Pons (tissue), 1 donor: ENCODE measurements at places on chromosomes 7 and 10.

DNA sequence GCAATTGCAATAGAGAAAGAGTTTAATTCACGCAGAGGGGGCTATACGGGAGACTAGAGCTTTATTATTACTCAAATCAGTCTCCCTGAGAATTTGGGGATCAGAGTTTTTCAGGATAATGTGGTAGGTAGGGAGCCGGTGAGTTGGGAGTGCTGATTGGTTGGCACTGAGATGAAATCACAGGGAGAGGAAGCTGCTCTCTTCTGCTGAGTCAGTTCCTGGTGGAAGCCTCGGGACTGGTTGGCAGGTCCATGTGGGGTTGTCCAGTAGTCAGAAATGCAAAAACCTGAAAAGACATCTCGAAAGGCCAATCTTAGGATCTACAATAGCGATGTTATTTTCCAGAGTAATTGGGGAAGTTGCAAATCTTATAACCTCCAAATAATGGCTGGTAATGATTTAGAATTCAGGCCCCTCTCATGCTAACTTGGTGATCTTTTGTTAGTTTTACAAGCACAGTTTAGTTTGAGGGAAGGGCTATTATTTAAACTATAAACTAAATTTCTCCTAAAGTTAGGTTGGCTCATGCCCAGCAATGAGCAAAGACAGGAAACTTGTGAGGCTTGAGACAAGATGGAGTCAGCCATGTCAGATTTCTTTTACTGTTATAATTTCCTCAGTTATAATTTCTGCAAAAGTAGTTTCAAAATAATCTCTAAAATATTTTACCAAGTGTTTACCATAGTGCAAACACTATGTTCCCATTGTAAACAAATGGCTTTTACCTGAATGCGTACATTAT, 39.4 kb upstream of the SLC25A13 start:
- DNase-seq, result no peak

- DNase-seq, result peak; percentile 70
Observed at GRCh38 chr7:43513251-43513650, 69.7 kb upstream of the STK17A start.

- DNase-seq, result peak; percentile 29
Observed at GRCh38 chr10:69375307-69376151, 41.2 kb downstream of the TACR2 start.

DNA sequence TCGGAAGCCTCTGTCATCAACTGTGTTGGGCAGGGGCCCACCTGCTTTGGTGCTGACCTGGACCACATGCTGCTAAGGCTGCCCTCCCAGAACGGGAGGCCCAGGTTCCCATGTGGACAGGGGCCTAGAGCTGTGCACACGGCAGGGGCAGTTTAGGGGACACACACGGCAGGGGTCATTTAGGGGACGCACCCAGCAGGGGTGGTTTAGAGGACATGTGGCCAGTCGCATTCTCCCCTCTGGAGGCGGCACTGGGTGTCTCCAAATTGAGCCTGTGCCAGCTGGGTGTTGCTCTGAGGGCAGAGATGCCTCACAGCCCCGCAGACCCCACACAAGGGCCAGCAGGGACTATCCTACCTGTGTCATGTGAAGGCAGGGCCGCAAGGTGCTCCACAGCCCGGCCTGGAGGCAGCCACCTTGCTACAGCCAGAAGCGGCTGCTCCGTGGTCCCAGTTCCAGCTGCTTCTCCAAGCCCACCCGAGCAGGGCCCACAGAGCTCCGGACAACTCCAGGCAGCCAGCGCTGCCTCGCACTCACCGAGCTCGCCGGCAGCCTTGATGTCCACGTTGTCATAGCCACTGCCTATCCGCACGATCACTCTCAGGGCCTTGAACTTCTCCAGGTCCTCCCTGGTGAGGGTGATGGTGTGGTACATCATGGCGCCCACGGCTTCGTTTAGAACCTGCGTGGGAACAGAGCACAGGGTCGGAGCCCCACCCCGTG, 60.7 kb downstream of the ZRANB1 start:
- no peak for DNase-seq

DNA sequence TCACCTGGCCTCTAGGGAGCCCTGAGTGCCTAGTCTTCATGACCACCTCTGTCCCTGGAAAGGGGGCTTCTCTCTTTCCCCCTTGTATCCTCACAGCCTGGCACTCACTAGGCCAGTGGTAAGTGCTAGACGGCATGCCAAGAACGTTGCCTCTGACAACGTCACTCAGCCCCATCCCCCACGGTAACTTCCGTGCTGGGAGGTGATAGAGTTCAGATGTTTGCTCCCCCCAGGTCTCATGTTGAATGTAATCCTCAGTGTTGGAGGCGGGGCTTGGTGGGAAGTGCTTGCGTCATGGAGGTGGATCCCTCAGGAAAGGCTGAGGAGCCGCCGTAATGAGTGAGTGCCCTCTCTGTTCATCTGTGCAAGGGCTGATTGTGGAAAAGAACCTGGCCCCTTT, 343.3 kb upstream of the MKI67 start:
- no peak for DNase-seq

DNA sequence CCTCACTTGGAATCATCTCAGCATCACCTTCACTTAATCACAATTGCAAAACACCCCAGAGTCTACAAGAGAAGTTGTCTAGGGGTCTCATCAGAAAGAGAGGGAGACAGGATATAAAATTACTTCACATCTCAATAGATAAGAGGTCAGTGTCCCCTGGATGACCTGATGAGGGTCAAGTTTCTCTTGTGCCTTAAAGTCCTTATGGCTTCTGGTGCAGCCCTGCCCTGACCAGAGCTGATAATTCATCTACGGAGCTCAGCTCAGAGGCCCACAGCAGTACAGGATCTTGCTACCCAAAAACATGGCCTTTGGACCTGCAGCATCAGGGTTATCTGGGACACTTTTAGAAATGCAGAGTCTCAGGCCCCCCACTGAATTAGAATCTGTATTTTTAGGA, 111.1 kb upstream of the GLI3 start:
- DNase-seq, result no peak

GRCh38 chr7:117169907-117170306, 153.0 kb downstream of the WNT2 start:
- no peak for DNase-seq

GRCh38 chr10:49539320-49539885, 482 bp upstream of the ERCC6 start:
- DNase-seq, result no peak

GRCh38 chr7:101854084-101854865, 36.8 kb downstream of the CUX1 start:
- DNase-seq, result no peak

DNA sequence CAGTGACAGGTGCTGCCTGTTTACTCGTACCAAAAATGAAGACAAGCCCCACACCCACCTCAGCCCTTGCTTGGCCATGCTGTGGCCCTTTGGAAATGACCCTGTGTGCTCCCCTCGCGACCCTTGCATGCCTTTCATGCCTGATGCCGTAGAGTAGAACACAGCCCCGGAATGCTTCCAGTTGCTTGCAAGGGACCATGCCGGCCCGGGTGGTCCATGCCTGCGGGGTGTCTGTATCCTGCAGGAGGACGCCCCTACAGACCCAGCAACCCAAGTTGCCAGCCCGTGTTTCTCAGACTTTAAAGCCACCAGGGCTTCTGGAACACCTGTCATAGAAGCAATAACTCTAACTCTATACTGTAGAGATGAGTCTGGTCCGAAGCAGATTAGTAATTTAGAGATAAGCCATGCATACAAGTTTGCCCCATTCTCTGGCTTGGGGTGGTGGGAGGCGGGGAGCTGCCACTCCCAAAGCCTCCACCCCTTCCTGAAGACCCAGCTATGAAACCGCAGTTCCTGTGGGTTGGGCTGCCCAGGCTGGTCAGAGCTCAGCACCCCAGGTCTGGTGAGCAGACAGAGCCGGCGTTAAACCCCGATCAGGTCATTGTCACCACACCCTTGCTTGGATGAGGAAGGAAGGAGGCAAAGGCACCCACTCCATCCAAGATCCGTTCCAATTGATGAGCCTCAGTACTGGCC, 143.5 kb downstream of the ADCY1 start:
- no peak for DNase-seq

GRCh38 chr10:99297033-99297432, 32.1 kb upstream of the CNNM1 start:
- no peak for DNase-seq

DNA sequence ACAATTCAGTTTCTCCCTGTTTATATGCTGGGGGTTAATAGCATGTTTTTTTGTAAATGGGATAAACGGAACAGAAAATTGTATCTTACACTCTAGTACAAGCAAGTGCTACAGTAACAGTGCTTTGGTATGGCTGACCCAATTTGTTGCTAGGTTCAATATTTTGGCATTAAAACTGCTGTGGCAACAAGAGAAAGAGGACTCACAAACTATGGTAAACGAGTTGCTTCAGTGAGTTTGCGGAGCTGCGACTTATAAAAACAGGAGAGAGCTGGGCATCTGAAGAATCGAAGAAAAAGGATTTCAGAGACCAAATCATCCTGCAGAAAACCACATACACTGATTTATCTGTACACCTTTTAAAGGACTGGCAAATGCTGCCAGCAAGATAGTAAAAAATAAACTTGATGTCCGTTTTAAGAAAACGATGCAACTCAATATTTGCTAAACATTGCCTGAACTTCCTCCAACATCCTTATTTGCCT, 2.2 kb downstream of the GLUD1 start:
- DNase-seq, result peak; percentile 40

DNA sequence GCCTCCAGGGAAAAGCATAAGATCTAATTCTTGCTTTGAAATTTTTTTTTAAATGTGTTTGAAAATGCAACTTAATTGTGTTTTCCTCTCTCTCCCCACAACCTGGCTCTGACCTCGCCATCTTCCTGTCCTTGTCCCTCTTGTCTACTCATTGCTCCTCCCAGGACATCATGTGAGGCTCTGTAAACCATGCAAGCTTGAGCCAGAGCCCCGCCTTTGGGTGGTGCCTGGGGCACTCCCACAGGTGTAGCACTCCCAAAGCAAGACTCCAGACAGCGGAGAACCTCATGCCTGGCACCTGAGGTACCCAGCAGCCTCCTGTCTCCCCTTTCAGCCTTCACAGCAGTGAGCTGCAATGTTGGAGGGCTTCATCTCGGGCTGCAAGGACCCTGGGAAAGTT, 9.8 kb upstream of the CDHR1 start:
- no peak for DNase-seq

GRCh38 chr7:115319541-115319940, 397.6 kb downstream of the MDFIC start:
- DNase-seq, result no peak

GRCh38 chr10:119903946-119904666, 11.6 kb downstream of the SEC23IP start:
- DNase-seq, result no peak

- no peak for DNase-seq
Observed at GRCh38 chr10:49009199-49009979, 69.7 kb upstream of the LRRC18 start.

GRCh38 chr7:131438969-131439368, 111.3 kb downstream of the MKLN1 start:
- DNase-seq, result peak; percentile 25

DNA sequence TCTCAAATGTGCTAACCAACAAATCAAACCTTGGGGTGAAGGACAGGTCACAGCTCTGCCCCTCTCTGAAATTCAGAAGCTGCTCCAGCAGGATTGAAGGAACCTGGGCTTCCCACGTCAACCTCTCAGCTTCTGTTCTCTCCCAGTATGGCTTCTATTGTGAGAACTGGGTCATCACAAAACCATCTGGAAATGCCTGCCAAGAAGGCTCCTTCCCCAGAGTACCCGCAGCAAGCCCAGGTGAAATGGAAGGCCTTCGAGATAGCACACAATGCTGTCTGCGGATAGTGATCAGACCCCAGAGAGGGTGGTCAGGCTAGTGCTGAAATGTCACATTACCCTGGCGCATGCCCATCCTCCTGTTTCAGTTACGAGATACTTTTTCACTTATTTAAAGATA, 16.4 kb upstream of the PROSER2 start:
- DNase-seq, result no peak

GRCh38 chr7:37901236-37901827, 15.3 kb downstream of the SFRP4 start:
- DNase-seq, result peak; percentile 60

DNA sequence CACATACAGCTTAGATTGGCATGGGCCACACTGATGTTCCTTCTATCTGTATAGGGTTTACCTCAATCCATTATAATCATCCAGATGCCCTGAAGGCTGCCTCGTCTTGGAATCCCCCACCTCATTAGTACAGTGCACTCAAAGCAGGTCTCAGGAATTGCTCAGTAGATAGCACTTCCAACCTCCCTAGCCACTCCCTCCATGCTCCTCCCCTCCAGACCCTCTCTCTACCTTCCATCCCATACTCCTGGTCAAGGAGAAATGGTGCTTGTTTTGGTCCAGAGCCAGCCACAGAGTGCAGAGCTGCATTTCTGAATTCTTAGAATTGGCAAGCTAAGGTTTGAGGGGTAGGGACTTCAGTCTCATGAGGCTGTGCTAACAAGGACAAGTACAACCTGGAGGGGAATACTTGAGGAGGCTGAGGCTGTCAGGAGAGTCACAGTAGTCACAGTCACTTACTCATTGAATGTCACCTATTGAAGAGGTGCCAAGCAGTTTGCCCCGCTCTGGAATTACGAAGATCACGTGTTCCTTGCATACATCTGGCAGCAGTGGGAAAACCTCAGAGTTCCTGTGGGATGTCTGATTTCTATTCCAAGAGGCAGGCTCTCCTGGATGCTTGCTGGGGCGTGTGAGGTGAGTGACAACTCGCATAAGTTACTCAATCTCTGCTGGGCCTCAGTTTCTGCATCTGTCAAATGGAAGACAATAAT, 60.7 kb upstream of the ZNF746 start:
- no peak for DNase-seq

DNA sequence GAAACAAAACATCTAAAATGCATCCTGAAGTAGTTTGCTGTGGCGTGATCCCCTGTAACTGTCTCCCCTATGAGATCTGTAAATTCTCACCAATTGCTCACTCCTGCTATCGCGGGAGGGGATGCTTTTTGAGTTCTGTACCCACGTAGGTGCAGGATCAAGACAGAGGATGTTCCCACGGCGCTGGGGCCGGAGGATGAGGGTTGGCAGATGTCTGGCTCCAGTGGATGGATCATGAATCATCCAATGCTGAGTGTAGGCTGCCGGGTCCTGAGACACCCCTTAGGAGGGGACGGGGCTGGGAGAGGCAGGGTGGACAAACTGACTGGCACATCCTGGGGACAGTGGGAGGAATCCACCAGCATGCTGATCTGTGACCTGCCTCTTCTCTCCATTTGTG, 224.4 kb downstream of the USP6NL start:
- no peak for DNase-seq

GRCh38 chr7:82810558-82811259, 352.0 kb downstream of the PCLO start:
- peak; percentile 71 for DNase-seq

DNA sequence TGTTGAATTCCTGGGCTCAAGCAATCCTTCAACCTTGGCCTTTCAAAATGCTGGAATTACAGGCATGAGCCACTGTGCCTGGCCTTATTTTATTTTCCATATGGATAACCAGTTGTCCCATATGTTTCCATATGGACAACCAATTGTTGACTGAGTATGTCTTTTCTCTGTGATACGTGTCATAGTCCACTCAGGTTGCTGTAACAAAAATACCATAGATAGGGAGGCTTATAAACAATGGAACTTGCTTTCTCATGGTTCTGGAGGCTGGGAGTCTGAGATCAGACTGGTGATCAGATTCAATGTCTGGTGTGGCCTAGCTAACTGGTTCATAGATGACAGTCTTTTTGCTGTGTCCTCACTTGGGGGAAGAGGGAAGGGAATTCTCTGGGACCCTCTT, 19.4 kb downstream of the AHCYL2 start:
- no peak for DNase-seq
